CD4-positive, alpha-beta T cell treated with Interleukin-2 at 100 ng/mL for 4 hours (primary cell): ENCODE measurements at places on chromosomes 6 and 20.

DNA sequence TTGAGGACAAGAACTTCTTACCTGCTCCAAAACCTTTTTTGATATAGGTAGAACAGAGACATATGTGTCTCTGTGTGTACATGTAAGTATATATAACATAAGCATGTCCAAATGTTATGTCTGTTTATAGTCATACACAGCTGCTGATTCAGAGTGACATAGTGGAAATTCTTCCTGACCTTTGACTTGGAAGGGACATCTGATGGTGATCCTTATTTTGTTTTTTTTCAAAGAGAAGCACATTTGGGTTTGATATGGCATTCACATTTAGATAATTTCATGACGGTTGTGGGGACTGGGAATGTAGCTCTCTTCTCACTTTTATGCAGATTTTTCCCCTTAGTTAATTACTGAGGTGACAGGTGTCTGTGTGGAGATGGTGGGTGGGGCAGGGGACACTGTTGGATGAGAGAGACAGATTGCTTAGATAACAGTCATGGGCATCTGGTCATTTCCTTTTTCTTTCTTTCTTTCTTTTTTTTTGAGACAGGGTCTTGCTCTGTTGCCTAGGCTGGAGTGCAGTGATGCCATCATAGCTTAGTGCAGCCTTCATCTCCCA lies 39.0 kb downstream of the FARS2 start:
- DNase-seq = no peak

DNA sequence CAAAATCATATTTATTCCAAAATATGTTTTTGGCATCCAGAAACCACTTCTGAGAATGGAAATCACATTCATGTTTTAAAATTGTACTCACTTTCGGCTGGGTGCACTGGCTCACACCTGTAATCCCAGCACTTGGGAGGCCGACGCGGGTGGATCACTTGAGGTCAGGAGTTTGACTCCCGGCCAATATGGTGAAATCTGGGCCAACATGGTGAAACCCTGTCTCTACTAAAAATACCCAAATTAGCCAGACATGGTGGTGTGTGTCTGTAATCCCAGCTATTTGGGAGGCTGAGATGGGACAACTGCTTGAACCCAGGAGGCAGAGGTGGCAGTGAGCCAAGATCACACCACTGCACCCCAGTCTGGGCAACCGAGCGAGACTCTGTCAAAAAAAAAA lies 580.7 kb downstream of the MAFB start:
- no peak for DNase-seq

- peak; percentile 18 for DNase-seq
Measured at GRCh38 chr6:31836474-31837368, 9.2 kb downstream of the HSPA1B start.

GRCh38 chr6:26659042-26659999 lies at the start of gene ZNF322:
ZNF322 (minus strand) TSS chr6:26659746; CDS start chr6:26638553, 21,193 bp downstream.
- DNase-seq = peak; percentile 86

- peak; percentile 68 for DNase-seq
Measured at GRCh38 chr6:167079853-167080297, 43.0 kb upstream of the CCR6 start.

DNA sequence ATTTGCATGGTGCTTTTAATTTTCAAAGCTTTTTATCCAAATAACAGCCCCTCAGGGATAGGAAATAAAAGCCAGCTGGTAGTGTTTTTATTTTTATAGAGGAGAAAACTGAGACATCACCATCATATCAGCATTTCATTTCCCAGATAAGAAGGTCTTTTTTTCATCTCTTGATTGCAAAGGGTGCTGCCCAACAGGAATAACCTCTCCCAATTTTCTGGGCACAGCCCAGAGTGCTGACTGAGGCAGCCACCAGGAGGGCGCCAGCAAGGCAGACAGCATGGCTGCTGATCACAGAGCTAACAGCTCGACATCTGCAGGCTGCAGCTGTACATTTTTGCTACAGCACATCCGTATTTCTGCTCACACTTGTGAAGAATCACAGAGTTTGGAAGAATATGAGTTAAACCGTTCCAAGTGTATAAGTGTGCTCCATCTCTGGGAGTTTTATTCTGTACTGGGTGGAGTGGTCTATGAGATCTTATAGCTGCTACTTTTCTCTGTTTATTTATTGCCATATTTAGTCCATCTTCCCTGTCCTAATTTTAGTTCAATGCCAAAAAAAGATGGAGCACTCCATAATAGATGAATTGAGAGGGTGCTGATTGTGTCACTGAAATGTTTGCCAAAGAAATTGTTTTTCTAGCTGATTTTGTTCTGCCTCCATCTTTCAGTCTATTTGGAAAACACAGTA lies 85.5 kb upstream of the C20orf144 start:
- no peak for DNase-seq
